Progenitor cell of endocrine pancreas (in vitro differentiated cells): ENCODE measurements at places on chromosomes 16 and 17. TPM values are rescaled to one million over a fixed set of nuclear protein-coding genes. Genes with fewer than 3 reads are reported as not detected.

The MT1A gene
- total RNA-seq: not detected in 2 replicates

The ATP6V0D1 gene
- total RNA-seq: 65.3 and 67.5 TPM in 2 replicates

The ABI3 gene
- total RNA-seq: not detected in 2 replicates

The PRCD gene
- 0.86 and 1.7 TPM in 2 replicates for total RNA-seq

The TBC1D3K gene
- total RNA-seq: not detected in 2 replicates

The NPIPA5 gene
- total RNA-seq: 5.3 and 8.5 TPM in 2 replicates

The ACAP1 gene
- total RNA-seq: 1.0 TPM in 1 of 2 replicates, not detected in the other

DNA sequence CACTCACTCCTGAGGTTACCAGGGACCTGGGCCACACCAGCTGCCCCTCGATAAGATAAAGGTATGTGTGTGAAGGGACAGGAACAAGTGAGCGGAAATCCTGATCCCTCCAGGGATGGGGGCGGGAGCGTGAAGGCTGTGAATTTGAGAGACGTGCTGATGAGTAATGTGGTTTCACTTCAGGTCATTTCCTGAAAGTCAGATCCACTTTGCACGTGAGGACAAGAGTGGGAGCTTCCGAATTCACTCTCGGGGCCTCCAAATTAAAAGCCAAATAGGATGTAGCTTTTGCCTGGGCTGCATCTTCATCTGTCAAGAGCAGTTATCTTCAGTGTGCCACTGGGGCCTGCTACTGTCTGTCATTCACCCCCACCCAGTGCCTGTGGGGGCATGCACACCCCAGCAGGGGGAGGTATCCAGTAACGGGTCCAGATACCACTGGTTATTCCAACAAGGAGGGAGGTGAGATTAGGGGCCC is 87.4 kb upstream of the LHX1 start:
- H3K36me3 ChIP-seq: no peaks in the 10 kb centered on the region
- no peak overlapping the region for H3K4me3 ChIP-seq
- no peak for DNase-seq

- H3K4me1 ChIP-seq: peaks cover 6% of the 10 kb centered on the region
- H3K27ac ChIP-seq: peak overlapping the region; percentile 52
- DNase-seq: no peak
- H3K4me3 ChIP-seq: peak overlapping the region; percentile 67
- H3K36me3 ChIP-seq: peaks cover 2% of the 10 kb centered on the region
These were observed 40.2 kb upstream of the BHLHA9 start for GRCh38 chr17:1229900-1230501.

DNA sequence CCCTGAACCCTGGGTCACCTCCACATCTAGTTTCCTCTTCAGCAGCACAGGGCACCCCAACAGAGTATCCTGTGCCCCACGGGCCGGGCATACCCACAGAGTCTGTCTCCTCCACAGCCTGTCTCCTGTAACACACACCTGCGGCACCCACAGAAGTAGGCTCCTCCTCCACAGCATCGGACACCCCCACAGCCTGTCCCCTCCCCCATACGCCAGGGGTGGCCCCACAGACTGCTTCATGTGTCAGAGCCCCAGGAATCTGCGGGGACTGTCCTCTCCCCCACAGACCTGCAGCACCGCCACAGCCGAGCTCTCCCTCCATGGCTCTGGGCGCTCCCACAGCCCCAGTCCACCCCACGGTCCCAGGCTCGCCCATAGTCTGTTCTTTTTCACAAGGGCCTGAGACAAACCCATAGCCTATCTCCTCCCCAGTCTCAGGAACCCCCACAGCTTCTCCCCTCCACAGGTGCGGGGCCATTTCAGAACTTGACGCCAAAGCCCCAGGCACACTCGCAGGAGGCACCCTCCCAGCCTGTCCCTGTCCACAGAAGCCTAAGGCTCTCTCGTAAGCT is 1.4 kb downstream of the KIAA0753 start:
- peaks cover 7% of the 10 kb centered on the region for H3K36me3 ChIP-seq
- no peaks in the 10 kb centered on the region for H3K27me3 ChIP-seq
- H3K27ac ChIP-seq: peak overlapping the region; percentile 99
- peaks cover 21% of the 10 kb centered on the region for H3K4me1 ChIP-seq
- H3K4me3 ChIP-seq: peak overlapping the region; percentile 95
- no peak for DNase-seq

DNA sequence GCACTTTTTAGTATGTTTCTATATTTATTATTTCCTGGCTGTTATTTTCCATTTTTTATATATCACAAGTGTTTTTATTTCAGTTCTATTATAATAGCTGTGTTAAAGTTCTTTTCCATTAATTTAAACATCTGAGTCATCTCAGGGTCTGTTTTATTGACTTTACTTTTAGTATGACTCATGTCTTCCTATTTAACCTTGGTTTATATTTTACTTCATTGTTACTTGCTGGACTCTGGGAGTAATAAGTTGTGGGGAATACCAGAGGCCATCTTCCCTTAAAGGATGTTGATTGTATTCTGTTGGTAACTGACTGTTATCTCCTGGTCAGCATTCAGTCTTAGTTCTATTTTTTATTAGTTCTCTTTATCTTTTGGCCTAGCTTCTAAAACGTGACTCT is 1508.2 kb downstream of the CDH11 start:
- H3K4me3 ChIP-seq: no peak overlapping the region
- H3K4me1 ChIP-seq: no peaks in the 10 kb centered on the region
- H3K36me3 ChIP-seq: no peaks in the 10 kb centered on the region
- no peak for DNase-seq

GRCh38 chr17:50905460-50905803 is 39.3 kb upstream of the TOB1 start:
- peaks cover 56% of the 10 kb centered on the region for H3K4me1 ChIP-seq
- no peaks in the 10 kb centered on the region for H3K27me3 ChIP-seq
- peak; percentile 43 for DNase-seq
- H3K27ac ChIP-seq: peak overlapping the region; percentile 95
- peak overlapping the region; percentile 56 for H3K4me3 ChIP-seq
- no peaks in the 10 kb centered on the region for H3K36me3 ChIP-seq

DNA sequence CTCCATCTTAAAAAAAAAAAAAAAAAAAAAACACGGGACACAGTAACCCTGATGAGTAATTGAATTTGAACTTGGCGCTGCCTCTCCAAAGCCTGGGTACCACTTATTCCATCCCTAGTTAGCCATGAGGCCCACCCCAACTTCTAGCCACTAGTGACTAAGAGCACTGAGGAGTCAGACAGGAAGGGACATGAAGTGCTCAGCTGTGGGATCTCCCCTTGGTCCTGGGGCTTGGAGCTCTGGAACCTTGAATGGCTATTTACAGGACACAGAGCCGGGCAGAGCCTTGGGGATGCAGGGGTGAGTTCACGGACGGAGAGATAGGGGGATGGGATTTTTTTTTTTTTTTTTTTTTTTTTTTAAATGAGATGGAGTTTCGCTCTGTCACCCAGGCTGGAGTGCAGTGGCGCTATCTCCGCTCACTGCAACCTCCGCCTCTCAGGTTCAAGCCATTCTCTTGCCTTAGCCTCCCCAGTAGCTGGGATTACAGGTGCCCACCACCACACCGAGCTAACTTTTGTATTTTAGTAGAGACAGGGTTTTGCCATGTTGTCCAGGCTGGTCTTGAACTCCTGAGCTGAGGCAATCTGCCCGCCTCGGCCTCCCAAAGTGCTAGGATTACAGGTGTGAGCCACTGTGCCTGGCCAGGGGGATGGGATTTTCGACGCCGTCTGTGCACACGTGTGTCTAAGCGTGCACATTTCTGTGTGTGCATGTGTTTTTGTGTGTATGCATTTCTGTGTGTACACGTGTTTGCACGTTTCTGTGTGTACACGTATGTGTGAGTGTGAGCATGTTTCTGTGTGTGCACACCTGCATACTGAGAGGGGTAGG is 20.4 kb upstream of the CIBAR2 start:
- H3K27ac ChIP-seq: no peak overlapping the region
- H3K27me3 ChIP-seq: peaks cover 7% of the 10 kb centered on the region
- H3K4me1 ChIP-seq: peaks cover 1% of the 10 kb centered on the region

- peaks cover 16% of the 10 kb centered on the region for H3K4me1 ChIP-seq
- H3K4me3 ChIP-seq: peak overlapping the region; percentile 69
- no peaks in the 10 kb centered on the region for H3K36me3 ChIP-seq
- peak overlapping the region; percentile 56 for H3K27ac ChIP-seq
These were observed 1.4 kb downstream of the TBC1D24 start for GRCh38 chr16:2476345-2476720.

GRCh38 chr16:8708536-8708935 is 34.1 kb downstream of the ABAT start:
- no peaks in the 10 kb centered on the region for H3K27me3 ChIP-seq
- no peak for DNase-seq
- H3K4me1 ChIP-seq: no peaks in the 10 kb centered on the region
- no peak overlapping the region for H3K4me3 ChIP-seq
- H3K36me3 ChIP-seq: peaks cover 2% of the 10 kb centered on the region

- H3K27me3 ChIP-seq: peaks cover 3% of the 10 kb centered on the region
- peaks cover 9% of the 10 kb centered on the region for H3K4me1 ChIP-seq
These were observed 28.1 kb upstream of the SIAH1 start for GRCh38 chr16:48413272-48413671.

DNA sequence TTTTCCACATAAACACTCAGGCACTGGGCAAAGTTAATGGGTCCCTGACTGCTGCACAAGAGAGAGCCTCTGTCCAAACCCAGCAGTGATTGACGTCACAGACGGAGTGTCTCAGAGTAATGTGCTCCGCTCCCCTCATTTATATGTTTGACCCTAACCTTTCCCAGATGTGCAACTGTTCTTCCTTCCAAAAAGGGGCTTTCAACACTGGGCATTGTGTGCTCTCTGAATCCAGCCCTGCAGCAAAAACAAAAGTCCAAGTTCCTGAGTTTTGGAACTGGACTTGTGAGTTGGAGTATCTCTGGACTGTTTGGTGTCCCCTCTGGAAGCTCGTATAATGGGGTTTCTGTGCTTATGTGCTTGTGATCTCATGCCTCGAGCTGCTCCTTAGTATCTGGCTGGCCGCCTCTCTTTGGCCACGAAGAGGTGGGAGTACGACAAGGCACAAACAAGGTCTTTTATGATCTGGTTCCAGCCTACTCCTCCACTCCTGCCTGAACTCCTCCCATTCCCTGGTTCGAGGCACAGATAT is 76.4 kb upstream of the SMIM36 start:
- no peak for DNase-seq
- H3K4me3 ChIP-seq: no peak overlapping the region
- no peak overlapping the region for H3K27ac ChIP-seq
- H3K4me1 ChIP-seq: no peaks in the 10 kb centered on the region

GRCh38 chr17:74838274-74838673 is 21.4 kb downstream of the GRIN2C start:
- no peak overlapping the region for H3K27ac ChIP-seq
- DNase-seq: no peak
- H3K4me3 ChIP-seq: no peak overlapping the region

GRCh38 chr17:66981983-66982508 is 17.5 kb downstream of the CACNG4 start:
- no peak overlapping the region for H3K4me3 ChIP-seq
- H3K4me1 ChIP-seq: no peaks in the 10 kb centered on the region
- H3K36me3 ChIP-seq: no peaks in the 10 kb centered on the region
- no peak overlapping the region for H3K27ac ChIP-seq

- no peaks in the 10 kb centered on the region for H3K36me3 ChIP-seq
- H3K27ac ChIP-seq: no peak overlapping the region
- peaks cover 3% of the 10 kb centered on the region for H3K4me1 ChIP-seq
These were observed 389.6 kb upstream of the DYNLRB2 start for GRCh38 chr16:80150978-80151721.

DNA sequence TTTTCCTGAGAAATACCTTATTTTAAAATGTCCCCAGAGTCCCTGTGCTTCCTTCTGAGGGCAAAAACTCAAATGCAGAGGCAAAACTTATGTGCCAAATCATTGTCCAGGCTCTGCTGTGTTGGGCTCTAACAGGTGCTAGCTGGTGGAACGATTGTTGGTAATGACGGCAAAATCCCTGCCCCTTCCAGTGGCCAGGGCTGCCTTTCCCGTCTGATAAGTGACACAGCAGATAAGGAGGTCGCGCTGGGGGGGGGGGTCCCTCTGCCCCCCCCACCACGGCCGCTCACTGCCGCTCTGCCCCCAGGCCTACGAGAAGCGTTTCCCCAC is 29.1 kb downstream of the SEC14L5 start:
- no peak for DNase-seq
- H3K27me3 ChIP-seq: peaks cover 49% of the 10 kb centered on the region

DNA sequence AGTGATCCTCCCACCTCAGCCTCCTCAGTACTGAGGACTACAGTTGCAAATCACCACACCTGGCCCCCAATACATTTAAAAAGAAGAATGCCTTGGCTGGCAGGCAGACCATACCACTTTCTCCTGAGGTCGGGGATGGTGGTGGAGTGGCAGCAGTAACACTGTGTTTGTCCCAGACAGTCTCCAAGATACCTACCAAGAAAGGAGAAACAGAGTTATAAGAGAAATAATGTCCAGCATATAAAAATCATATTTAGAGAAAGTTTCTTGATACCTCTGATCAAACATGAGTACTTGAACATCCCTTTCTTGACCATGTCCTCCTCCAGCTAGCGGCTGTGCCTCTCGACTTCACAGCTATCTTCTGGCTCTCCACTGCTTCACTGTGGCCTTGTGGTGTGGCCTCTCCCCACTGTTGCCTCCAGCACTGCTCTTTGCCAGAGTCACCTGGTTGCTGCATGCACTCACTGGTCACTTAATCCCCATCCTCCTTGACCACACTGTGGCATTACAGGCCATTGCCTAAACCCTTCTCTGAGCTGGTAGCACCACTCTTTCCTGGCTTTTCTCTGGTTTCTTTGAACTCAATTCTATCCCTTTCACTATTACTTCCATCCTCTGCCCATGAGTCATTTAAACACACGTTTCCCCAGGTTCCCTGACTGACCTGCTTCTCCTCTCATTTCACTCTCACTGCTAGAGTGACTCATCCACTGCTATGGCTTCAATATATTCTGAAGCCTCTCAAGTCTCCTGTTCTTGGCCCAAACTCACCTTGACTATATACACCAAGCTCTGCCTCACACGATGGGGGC is 45.2 kb downstream of the XPO6 start:
- peaks cover 12% of the 10 kb centered on the region for H3K36me3 ChIP-seq
- H3K27ac ChIP-seq: no peak overlapping the region
- DNase-seq: no peak

GRCh38 chr16:70482624-70483023 is 28.2 kb downstream of the FCSK start:
- H3K36me3 ChIP-seq: peaks cover 3% of the 10 kb centered on the region
- no peak for DNase-seq
- no peak overlapping the region for H3K4me3 ChIP-seq
- H3K27ac ChIP-seq: no peak overlapping the region
- no peaks in the 10 kb centered on the region for H3K27me3 ChIP-seq
- H3K4me1 ChIP-seq: no peaks in the 10 kb centered on the region

- no peak overlapping the region for H3K27ac ChIP-seq
- no peak overlapping the region for H3K4me3 ChIP-seq
- peaks cover 22% of the 10 kb centered on the region for H3K36me3 ChIP-seq
These were observed 32.4 kb downstream of the XPO6 start for GRCh38 chr16:28179354-28179753.

DNA sequence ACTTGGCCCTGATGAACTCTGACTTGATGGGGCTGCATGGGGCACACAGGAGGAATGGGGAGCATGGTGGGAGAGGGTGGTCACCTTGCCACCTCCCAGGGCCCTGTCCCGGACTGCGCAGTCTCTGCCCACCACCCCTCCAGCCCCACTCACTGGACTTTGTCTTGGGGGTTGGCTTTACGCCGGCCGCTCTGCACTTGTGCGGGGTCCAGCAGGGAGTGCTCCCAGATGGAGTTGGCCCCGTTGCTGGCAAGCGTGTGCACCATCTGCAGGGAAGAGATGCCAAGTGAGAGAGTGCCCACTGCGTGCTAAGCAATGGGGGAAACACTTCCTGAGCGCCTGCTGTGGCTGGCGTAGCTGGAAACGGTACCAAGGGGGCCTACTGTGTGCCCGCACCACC is 6.7 kb downstream of the GIT1 start:
- H3K4me3 ChIP-seq: no peak overlapping the region
- peaks cover 13% of the 10 kb centered on the region for H3K36me3 ChIP-seq
- H3K27me3 ChIP-seq: no peaks in the 10 kb centered on the region
- DNase-seq: no peak
- H3K27ac ChIP-seq: no peak overlapping the region
- peaks cover 9% of the 10 kb centered on the region for H3K4me1 ChIP-seq

- no peaks in the 10 kb centered on the region for H3K27me3 ChIP-seq
- peaks cover 8% of the 10 kb centered on the region for H3K36me3 ChIP-seq
- H3K4me3 ChIP-seq: no peak overlapping the region
- no peaks in the 10 kb centered on the region for H3K4me1 ChIP-seq
These were observed 61.4 kb downstream of the AMFR start for GRCh38 chr16:56363781-56364565.
